ENCODE measurements at places on chromosomes 5 and 9.

DNA sequence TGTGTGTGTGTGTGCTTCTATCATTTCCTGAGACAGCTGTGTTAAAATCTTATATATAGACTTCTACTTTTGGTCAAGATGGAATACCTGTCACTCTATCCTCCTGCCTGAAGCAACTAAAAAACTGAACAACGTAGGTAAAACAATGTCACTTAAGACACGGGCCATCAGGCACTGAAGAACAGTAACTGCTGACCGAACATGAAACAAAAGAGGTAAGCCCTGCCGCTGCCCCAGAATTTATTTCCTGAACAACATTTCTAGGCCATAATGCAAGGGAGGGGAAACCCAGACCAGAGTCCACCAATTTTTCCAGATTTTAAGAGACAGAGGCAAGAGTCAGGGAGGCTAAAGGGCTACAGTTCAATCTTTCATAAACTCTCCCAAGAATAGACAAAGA, 156.0 kb downstream of the CDC42SE2 start:
- no peak for DNase-seq

DNA sequence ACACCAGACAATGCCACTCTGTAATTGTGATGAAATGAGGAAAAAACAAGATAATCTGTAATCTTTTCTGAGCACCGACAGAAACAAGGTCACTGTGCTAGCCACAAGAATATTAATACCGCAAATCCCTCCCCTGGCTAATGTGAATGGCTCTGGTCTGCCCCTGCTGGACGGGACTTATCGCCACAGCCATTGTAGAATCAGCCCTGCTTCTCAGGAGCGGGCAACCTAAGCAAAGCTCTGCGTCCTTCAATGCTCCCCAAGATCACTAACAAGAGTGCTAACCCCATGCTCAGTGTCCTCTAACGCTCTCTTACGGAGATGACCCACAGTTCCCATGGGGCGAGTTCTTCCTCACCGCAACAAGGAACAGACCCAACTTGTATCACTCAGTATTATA, 42.7 kb downstream of the OR2V1 start:
- DNase-seq: no peak

GRCh38 chr5:81125959-81126358, 107.2 kb upstream of the CKMT2 start:
- no peak for DNase-seq

- no peak for DNase-seq
These were observed 114.7 kb upstream of the RIOK2 start for GRCh38 chr5:97297704-97298091.

GRCh38 chr5:56985936-56986625, 34.2 kb upstream of the MIER3 start:
- no peak for DNase-seq

- no peak for DNase-seq
These were observed 56.3 kb downstream of the GPR21 start for GRCh38 chr9:123089790-123090189.

DNA sequence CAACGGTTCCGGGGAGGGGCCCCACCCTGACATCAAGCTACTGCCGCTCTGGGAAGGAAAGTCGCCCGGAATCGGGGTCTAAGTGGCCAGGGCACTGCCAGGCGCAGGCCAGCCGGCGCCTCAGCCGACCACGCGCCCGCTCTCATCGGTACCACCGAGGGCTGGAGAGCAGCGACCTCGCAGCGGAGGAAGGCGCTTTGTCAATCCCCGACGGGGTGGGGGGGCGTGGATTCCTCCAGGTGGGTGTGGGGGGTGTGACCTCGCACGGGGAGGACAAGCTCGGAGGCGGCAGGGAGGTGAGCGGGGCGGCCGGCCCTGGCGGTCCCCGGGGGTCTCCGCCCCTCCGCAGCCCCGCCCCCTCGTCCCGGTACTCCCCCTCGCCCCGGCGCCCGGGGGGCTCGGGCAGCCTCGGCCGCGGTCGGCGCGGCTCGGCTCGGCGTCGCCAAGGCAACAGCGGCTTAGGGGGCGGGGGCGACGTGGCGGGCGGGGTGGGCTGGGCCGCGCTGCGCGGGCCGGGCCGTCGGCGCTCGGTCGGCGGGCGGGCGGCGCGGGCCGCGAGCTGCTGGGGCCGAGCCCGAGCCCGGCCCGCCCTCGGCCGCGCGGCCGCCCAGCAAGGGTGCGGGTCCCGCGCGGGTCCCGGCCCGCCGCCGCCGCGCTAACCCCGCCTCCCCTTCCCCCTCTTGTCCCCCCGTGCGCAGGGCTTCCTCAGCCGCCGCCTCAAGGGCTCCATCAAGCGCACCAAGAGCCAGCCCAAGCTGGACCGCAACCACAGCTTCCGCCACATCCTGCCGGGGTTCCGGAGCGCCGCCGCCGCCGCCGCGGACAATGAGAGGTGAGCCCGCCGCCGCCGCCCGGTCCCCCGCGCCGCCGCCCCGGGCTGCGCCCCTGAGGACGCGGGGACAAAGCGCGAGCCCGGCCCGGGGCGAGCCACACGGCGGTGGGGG, 47.5 kb downstream of the DAB2IP start:
- DNase-seq: no peak

GRCh38 chr9:136631038-136632000, 31.4 kb upstream of the EGFL7 start:
- DNase-seq: peak; percentile 40

- no peak for DNase-seq
These were observed 210.7 kb downstream of the HINT1 start for GRCh38 chr5:130954336-130954735.

DNA sequence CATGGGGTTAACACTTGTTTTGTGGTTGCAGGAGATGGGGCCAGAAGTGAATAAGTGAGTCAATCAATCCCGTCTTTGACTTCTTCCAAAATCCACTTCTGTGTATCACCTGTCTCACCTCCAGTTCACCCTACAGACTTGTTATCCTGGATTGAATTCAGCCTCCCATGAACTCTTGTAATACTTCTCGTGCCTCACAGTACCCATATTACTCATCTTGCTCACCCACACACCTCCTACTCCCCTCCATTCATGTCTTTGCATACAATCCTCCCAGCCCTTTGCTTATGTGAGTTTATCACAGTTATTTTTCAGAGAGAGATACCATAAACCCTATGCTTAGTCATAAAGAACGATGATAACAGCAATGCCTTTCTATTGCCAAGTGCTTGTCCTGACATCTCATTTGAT, 52.9 kb upstream of the PAPPA start:
- no peak for DNase-seq

- no peak for DNase-seq
These were observed 56.9 kb downstream of the SYK start for GRCh38 chr9:90858457-90858901.

- DNase-seq: no peak
These were observed 78.3 kb upstream of the ORM1 start for GRCh38 chr9:114244570-114244969.

DNA sequence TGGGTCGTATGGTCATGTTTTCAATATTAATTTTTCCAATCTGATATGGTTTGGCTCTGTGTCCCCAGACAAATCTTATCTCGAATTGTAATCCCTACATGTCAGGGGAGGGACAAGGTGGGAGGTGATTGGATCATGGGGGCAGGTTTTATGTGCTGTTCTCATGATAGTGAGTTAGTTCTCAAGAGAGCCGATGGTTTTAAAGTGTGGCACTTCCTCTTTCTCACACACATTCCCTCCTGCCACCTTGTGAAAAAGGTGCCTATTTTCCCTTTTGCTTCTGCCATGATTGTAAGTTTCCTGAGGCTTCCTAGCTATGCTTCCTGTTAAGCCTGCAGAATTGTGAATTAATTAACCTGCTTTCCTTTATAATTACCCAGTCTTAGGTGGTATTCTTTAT, 309.1 kb upstream of the GRIN3A start:
- no peak for DNase-seq

GRCh38 chr5:141913560-141914198, 10.0 kb upstream of the DELE1 start:
- no peak for DNase-seq

GRCh38 chr5:139414581-139415130, 10.8 kb upstream of the SPATA24 start:
- no peak for DNase-seq
